ENCODE measurements at places on chromosomes 4 and X. TPM values are rescaled to one million over a fixed set of nuclear protein-coding genes. Genes with fewer than 3 reads are reported as not detected.

The MAGEA12 gene
- not detected for total RNA-seq

- no peak for DNase-seq
These were observed 50.5 kb upstream of the NDST3 start for GRCh38 chr4:117983541-117984365.

The SPATA18 gene
- 4.1 TPM for total RNA-seq

The ACOX3 gene
- 5.0 TPM for total RNA-seq

The DMD gene
- 3.9 TPM for total RNA-seq

The PPP1R3F gene
- total RNA-seq, result 7.3 TPM

DNA sequence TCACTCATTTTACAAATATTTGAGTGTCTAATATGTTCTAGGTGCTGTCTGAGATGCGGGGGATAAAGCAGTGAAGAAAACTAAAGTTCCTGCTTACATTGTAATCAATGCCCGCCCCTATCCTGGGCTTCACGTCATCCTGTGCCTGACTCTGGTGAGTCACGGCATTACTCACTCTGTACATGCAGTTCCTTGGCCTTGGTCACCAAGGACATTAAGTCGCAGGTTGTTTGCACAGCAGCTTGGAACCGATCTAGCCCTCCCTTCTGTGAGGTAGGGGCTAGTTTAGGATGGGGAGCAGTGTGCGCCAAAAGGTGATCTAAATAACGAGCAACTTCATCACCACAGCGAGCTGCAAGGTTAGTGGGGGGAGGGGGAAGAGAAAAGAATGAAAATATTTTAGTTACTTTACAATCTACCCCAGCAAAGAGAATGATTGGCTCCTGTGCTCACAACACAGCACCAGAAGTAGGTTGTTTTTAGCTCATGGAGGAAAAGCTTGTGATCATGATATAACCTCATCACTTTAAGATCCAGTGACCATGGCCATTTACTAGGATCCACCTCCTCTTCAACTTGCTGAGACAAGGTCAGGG, 48.0 kb upstream of the HDAC8 start:
- peak; percentile 83 for DNase-seq

DNA sequence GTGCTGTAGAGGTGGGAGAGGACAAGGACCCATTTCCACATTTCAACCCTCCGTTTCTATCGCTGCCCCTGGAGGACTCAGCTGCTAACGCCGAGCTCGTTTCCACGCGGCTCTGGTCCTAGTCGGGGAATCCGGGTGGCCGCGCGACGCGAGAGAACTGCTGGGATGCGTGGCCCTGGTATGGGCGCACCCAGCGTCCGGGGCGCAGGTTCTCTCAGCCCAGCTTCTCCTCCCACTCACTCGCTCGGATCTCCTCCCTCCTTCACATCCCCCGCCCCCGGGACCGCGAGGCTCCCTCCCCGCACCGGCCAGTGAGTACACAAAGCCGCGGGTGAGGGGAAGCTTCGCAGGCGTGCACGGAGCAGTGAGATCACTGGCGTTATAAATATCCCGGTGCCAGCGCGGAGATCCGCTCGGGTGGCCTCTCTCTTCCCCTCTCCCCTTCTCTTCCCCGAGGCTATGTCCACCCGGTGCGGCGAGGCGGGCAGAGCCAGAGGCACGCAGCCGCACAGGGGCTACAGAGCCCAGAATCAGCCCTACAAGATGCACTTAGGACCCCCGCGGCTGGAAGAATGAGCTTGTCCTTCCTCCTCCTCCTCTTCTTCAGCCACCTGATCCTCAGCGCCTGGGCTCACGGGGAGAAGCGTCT, at the start of gene FGF5:
TSS of gene FGF5 (plus strand) at position 412 of the 649 bp plus-strand sequence. CDS start at position 573, 161 bp downstream.
- DNase-seq, result no peak

- DNase-seq, result no peak
These were observed 687.1 kb upstream of the MAGEB2 start for GRCh38 chrX:29528281-29528680.

DNA sequence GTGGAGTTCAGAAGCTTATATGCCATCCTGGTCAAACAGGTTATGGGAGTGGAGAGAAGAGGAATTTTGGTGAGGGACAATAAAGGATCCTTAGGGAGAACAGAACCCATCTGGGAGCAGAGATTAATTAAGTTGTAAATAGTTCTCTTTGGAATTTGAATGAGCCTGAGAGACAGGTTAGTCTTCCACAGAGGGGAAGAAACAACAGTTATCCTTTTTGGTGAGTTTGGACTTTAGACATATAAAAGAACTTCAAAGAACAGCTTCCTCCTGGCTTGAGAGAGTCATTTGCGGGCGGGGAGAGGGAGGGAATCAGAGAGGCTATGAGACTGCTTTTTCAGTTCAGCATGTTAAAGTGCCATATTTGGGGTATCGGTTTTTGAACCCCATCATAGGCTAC, 793.3 kb upstream of the MAGEB2 start:
- no peak for DNase-seq

The GPRIN3 gene
- total RNA-seq, result 36.5 TPM

- DNase-seq, result no peak
These were observed 16.6 kb downstream of the DCUN1D4 start for GRCh38 chr4:51859476-51860031.
